ENCODE measurements at places on chromosomes 16 and 17.

DNA sequence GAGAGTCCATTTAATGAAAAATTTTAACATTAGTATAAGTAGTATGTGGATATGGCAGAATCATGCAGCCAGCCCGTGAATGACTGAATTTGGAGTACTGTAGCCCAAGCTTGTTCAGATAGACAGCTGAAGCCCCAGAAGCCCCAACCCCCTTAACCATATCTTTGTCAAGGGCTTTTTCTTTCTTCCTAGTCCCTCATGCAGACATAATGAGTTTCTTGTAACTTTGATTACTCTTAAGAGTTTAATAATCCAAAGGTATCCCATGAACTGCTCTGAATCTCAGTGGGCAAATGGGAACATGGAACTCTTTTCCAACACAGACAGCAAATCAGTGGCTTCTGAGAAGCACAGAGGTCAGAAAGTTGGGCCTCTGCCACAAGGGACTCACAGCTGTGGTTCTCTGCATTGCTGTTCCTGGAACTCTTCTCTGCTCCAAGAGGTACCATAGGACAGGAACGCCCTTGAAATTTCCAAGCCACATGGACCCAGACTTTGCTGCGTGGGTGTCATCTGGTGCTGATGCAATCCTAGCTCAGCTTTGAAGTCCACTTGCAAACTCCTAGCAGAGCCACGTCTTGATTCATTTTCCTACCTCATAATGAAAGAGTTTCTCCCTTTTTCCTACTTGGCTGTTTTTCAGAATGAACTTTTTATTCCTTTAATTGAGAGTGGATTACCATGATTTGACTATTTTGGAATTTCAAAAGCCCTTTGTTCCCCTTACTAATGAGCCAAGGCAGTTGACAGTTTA is 18.1 kb downstream of the LYRM1 start:
- DNase-seq = no peak

DNA sequence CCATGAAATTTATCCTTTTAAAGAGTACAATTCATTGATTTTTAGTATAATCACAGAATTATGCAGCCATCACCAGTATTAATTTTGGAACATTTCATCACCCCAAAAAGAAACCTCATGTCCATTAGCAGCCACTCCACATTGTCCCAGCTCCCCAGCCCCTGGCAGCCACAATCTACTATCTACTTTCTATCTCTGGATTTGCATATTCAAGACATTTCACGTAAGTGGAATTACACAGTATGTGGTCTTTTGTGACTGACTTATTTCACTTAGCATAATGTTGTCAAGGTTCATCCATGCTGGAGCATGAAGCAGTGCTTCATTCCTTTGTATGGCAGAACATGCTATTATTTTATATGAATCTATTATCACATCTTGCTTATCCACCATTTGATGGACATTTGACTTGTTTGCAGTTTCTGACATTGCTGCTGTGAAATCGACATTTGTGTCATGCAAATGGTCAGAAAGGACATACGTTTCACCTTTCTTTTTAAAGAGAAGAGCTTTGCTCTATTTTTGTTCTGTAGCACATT is 10.7 kb downstream of the METTL9 start:
- no peak for DNase-seq

- DNase-seq = no peak
Measured at GRCh38 chr16:5176505-5176904, 78.9 kb upstream of the EEF2KMT start.

- no peak for DNase-seq
Measured at GRCh38 chr16:66620429-66620795, 15.9 kb downstream of the CMTM3 start.

- no peak for DNase-seq
Measured at GRCh38 chr16:58205276-58206036, 7.5 kb upstream of the CSNK2A2 start.

DNA sequence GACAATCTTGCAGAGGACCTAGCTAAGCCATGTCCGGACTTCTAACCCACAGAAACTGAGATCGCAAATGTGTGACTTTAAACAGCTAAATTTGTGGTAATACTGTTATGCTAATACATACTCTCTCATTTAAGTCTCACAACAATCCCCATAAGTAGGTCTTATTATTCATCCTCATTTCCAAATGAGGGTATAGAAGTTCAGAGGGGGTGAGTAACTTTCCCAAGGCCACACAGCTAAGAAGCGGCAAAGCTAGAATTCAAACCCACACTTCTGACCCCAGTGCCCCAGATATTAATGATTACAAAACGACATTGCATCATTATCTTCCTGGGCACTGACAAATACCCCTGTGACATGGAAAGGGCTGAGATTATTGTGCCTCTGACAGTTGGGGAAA is 81.4 kb downstream of the CNGB1 start:
- DNase-seq = no peak
